ENCODE measurements at places on chromosomes 1 and 21.

DNA sequence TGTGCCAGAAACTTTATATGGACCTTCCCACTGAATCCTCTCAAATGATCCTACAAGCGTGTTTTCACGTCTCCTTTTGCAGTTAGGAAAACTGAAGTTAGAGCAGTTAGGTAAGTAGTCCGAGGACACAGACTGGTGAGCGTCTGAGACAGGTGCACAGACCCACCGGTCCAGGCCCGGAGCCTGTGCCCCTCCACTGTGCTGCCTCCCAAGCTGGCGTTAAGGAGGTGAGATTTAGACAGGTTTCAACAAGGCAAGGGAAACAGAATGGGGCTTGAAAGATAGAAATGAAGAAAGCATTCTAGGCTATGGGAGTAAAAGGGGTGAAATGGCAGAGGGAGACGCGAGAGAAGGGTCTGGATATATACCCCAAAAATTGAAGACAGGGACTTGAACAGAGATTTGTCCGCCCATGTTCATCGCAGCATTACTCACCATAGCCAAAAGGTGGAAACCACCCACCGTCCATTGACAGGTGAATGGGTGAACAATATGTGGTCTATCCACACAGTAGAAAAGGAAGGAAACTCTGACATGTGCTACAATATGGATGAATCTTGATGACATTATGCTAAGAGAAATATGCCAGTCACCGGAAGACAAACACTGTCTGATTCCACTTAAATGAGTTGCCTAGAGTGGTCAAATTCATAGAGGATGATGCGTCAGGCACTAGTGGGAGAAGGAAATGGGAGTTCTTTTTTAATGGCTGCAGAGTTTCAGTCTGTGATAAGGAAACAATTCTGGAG is 15.7 kb upstream of the PKP1 start:
- DNase-seq = no peak

DNA sequence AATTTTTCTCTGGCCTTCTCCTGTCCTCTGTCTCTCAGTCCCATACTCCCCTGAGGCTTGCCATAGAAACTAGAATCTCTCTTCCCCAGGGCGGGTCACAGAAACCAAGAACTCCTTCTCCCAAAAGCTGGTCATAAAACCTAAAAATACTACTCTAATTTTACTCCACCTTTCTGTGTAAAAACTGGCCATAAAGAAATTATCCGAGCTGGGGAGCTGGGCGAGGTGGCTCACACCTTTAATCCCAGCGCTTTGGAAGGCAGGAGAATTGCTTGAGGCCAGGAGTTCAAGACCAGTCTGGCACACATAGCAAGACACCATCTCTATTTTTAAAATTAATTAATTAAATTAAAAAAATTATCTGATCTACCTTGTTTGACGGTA is 3.0 kb downstream of the ALG14 start:
- DNase-seq = no peak

DNA sequence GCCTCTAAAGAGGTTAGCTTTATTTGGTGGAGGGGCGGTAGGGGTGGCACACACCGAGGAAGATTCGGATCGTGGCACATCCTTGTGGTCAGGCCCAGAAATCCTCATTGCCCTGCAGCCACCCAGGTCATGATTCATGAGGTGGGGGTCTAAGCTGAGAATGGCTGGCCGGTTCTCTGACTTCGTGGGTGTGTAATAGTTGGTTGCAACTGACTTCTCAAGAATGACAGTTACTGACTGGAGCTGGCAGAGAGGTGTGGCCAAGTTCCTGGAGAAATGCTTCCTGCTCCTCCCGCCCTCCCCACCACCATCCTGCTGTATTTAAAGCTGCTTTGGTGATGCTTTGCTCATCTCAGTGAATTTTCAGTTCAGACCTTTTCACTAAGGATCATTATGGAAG is 198.6 kb downstream of the KIF26B start:
- DNase-seq = no peak

DNA sequence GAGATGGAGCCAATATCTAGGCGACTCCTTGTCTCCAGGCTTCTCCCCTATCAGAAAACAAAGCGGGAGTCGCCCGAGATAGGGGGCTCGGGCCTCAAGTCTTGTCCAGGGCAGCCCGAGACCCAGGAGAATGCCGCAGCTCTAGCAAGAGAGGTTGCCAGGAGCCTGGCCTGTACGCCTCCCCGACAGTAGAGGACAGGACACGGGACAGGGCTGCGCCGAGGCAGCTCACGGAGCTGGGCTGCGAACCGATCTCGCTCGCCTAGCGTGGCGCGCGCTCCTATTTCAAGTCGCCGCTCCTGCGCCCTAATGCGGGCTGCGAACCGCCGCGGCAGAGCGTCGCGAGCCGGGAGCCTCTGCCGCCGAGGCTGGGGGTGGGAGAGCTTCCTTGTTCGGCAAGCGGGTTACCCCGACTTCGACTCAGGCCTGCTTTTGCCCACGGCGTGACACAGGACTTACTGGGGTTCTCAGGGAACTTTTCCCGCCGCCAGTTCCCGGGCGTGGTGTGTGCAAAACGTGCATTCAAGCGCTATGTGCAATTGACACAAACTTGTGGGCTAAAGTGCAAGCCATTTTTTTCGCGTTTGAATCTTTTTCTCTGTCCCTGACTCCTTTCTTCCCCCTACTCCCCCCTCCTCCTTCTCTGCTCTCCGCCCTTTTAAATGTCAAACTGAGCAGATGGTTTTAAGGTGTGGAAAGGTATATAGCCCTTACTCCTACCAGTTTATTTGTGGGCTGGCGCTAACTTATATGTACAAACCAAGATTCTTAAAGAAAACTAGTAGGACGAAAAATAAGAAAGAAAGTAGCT is 2.4 kb upstream of the PROX1 start:
- no peak for DNase-seq
